ENCODE measurements at places on chromosomes 4 and X.

GRCh38 chr4:85543832-85544231 lies 68.9 kb downstream of the ARHGAP24 start:
- DNase-seq = no peak

DNA sequence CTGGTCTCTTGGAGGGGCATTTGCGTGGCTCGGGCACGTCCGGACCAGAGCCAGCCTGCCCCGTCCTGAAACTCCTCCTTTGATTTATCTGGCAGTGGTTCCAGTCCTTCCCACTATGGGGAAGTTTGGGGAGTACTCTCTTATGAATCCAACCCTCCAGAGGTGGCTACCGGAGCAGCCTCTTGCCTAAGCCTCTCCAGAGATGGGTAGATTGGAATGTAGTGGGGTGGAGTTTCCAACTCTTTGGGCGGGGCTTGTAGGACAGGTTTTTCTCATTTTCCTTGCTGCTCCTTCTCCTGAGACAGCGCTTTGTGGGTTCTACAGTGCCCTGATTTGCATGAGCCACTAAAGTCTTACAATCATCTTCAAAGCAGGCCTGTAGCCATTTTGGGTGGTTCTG lies 60.1 kb upstream of the XAGE1B start:
- DNase-seq = no peak

- no peak for DNase-seq
Observed at GRCh38 chrX:68018248-68019203, 414.8 kb downstream of the OPHN1 start.

DNA sequence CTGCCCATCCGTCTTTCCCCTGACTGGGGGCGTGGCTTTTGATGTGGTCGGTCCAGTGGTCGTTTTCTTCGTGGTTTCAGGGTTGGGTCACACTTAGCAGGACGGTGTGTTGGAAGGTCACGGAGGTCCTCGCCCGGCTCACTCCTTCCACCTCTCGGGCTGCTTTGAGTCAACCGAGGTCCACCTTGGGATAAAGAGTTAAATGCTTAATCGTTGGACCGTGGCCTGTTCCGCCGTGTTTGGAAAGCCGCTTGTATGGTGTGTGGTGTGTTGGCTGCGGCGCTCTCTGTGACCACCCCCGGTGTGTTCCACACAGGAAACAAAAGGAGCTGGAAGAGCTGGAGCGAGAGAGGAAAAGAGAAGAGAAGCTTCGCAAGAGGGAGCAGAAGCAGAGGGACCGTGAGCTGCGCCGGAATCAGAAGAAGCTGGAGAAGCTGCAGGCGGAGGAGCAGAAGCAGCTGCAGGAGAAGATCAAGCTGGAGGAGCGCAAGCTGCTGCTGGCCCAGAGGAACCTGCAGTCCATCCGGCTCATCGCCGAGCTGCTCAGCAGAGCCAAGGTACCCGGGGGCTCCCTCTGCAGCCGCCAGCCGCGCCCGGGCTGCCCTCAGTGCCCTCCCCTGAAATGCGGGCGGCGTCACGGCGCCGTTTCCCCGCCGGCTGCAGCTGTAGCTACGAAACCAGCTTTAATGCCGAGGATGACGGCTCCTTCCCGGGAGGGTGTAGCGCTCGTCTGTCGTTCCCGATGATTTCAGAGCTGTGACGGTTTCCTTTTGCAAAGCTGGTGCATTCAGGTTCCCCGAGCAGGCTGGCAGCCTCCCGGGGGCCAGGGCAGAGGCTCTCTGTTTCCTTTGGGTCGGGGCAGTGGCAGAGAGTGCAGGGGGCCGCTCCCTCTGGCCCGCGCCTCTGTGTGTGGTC lies 7.7 kb downstream of the AKAP17A start:
- peak; percentile 26 for DNase-seq

GRCh38 chr4:90207887-90208454 lies 80.8 kb downstream of the CCSER1 start:
- no peak for DNase-seq

GRCh38 chr4:31530555-31530954 lies 810.4 kb downstream of the PCDH7 start:
- no peak for DNase-seq

GRCh38 chr4:96593422-96593821 lies 753.5 kb downstream of the PDHA2 start:
- no peak for DNase-seq
